Endodermal cell (in vitro differentiated cells): ENCODE measurements at places on chromosomes 7 and 10. TPM values are rescaled to one million over a fixed set of nuclear protein-coding genes. Genes with fewer than 3 reads are reported as not detected.

- no peak overlapping the region for H3K4me3 ChIP-seq
- H3K27me3 ChIP-seq, result no peaks in the 10 kb centered on the region
- peaks cover 52% of the 10 kb centered on the region for H3K36me3 ChIP-seq
- H3K4me1 ChIP-seq, result peaks cover 43% of the 10 kb centered on the region
- no peak overlapping the region for H3K27ac ChIP-seq
These were observed 10.2 kb downstream of the TCF7L2 start for GRCh38 chr10:112960151-112960681.

- peak overlapping the region; percentile 62 for H3K27ac ChIP-seq
- no peak overlapping the region for H3K4me3 ChIP-seq
- H3K36me3 ChIP-seq, result no peaks in the 10 kb centered on the region
These were observed 247.9 kb upstream of the PTN start for GRCh38 chr7:137591421-137591837.

- H3K27me3 ChIP-seq, result no peaks in the 10 kb centered on the region
- H3K4me3 ChIP-seq, result no peak overlapping the region
- H3K4me1 ChIP-seq, result no peaks in the 10 kb centered on the region
- H3K27ac ChIP-seq, result no peak overlapping the region
- peak; percentile 32 for DNase-seq
- no peaks in the 10 kb centered on the region for H3K36me3 ChIP-seq
These were observed 46.7 kb upstream of the ANTXRL start for GRCh38 chr10:46239993-46240683.

DNA sequence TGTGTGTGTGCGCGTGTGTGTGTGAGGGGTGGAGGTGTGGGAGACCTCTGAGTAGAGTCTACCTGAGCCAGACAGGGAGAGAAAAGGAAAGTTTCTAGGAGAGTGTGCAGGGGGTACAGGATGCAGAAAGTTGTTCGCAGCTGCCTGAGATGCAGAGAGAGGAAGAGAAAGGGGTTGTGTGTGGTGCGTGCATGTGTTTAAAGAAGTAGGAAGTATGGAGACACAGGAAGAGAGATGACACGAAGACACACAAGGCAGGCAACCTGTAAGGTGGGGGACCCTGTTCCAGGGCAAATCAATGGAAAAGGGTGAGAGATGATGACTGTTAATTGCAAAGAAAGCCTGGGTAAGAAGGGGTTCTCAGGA is 52.2 kb downstream of the C10orf105 start:
- no peaks in the 10 kb centered on the region for H3K4me1 ChIP-seq
- no peak overlapping the region for H3K4me3 ChIP-seq
- no peak for DNase-seq
- H3K36me3 ChIP-seq, result no peaks in the 10 kb centered on the region

- DNase-seq, result peak; percentile 48
- peaks cover 4% of the 10 kb centered on the region for H3K4me1 ChIP-seq
- H3K27ac ChIP-seq, result peak overlapping the region; percentile 34
- no peak overlapping the region for H3K4me3 ChIP-seq
- H3K27me3 ChIP-seq, result no peaks in the 10 kb centered on the region
- H3K36me3 ChIP-seq, result no peaks in the 10 kb centered on the region
These were observed 188.5 kb downstream of the TMEM178B start for GRCh38 chr7:141262101-141263090.

DNA sequence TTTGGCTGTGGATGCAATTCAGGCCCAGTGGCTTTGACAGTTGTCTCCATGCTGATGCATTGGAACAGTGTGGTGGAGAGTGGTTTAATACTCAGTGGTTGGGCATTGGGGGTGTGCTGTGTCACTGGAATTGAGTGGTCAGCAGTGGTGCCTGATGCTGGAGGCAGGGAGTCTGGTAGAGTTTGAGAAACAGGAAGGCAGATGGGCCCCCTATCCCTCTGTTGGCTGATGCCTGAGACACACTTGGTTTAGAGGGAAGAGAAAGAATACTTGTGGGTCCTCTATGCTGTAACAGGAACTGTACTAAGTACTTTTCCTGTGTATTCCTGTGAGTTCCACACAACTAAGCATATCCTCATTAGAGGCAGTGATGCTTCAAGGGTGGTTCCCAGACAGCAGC is 55.4 kb downstream of the EEPD1 start:
- H3K4me1 ChIP-seq, result peaks cover 8% of the 10 kb centered on the region
- no peak overlapping the region for H3K4me3 ChIP-seq
- no peaks in the 10 kb centered on the region for H3K27me3 ChIP-seq
- H3K27ac ChIP-seq, result no peak overlapping the region

GRCh38 chr10:2463316-2463715 is 604.0 kb upstream of the PFKP start:
- H3K36me3 ChIP-seq, result no peaks in the 10 kb centered on the region
- DNase-seq, result no peak
- H3K4me1 ChIP-seq, result no peaks in the 10 kb centered on the region
- H3K4me3 ChIP-seq, result no peak overlapping the region
- no peaks in the 10 kb centered on the region for H3K27me3 ChIP-seq

GRCh38 chr7:82760074-82760473 is 316.5 kb upstream of the CACNA2D1 start:
- H3K4me3 ChIP-seq, result peak overlapping the region; percentile 22
- H3K36me3 ChIP-seq, result no peaks in the 10 kb centered on the region
- H3K4me1 ChIP-seq, result no peaks in the 10 kb centered on the region
- H3K27ac ChIP-seq, result no peak overlapping the region

DNA sequence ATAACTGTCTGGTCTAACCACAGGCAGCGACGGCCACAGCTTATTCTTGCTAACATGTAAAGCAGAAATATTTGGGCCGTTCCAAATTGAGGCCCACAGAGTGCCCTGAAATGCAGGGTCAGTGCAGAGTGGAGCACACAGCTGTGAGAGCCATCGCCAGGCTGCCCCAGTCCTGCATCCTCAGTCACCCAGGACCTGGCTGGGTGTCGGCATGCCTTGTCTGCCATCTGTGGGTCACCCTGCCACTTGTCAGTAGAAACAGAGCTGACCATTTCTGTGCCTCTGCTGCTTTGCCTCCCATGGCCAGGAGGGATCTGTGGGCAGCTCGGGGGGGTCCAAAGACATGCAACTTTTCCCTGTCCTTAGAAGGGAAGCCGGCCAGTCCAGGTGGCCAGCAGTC is 57.3 kb upstream of the BTBD16 start:
- H3K4me1 ChIP-seq, result no peaks in the 10 kb centered on the region
- no peaks in the 10 kb centered on the region for H3K27me3 ChIP-seq
- DNase-seq, result peak; percentile 57
- H3K4me3 ChIP-seq, result no peak overlapping the region

DNA sequence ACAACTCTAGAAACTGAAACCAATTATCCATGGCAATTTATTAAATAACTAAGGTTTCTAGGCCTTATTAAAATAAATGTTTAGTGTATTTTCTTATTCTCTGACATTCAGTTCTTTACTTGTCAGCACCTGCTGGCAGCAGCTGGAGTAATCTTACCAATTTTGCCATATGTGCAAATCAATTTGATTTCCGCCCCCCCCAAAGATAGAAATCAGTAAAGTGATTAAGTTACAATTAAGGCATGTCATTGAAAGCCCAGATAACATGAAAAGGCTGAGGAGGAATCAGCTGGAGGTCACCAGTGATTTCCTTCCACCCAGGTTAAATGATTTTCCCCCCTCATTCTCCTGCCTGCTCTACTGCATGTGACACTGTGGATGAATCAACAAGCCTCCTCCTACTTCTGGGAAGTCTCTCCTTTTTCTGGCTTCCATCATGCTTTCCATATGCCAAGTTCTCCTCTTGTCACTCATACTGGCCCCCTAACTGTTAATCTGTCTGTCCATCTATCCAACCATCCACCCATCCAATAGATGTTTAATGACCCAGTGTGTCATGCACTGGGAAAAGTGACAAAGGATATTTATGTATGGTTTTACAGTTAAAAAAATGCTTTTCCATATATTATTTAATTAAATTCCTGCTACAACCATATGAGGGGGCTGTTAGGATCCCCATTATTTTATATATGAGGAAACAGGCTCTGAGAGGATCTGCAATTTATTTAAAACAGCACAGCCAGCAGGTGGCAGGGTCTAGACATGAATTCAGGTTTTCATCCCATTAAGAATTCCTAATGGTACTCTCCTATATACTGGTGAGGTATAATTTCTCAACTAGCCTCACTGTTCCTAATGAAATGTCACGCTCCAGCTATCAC is 116.5 kb downstream of the ATXN7L1 start:
- H3K27ac ChIP-seq, result no peak overlapping the region
- no peak overlapping the region for H3K4me3 ChIP-seq
- no peaks in the 10 kb centered on the region for H3K27me3 ChIP-seq
- H3K36me3 ChIP-seq, result no peaks in the 10 kb centered on the region
- H3K4me1 ChIP-seq, result peaks cover 5% of the 10 kb centered on the region

DNA sequence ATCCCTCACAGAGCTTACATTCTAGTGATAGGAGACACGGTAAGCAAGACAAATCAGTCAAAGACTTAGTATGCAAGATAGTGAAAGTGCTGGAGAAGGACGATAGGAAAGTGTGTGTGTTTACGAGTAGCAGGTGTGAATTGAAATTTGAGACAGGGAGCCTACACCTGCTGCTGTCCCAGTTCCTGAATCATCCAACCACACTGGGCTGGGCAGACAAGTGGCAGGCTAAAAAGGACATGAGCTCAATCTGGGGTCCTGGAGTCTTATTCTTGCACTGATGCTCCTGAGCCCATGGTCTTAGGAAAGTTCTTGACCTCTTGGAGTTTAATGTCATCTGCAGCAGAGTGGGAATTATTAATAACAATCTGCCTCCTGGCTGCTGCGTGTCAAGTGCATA is 16.2 kb downstream of the RBP3 start:
- H3K27ac ChIP-seq, result no peak overlapping the region
- no peak for DNase-seq
- no peaks in the 10 kb centered on the region for H3K36me3 ChIP-seq
- no peaks in the 10 kb centered on the region for H3K4me1 ChIP-seq
- H3K27me3 ChIP-seq, result no peaks in the 10 kb centered on the region
- no peak overlapping the region for H3K4me3 ChIP-seq

DNA sequence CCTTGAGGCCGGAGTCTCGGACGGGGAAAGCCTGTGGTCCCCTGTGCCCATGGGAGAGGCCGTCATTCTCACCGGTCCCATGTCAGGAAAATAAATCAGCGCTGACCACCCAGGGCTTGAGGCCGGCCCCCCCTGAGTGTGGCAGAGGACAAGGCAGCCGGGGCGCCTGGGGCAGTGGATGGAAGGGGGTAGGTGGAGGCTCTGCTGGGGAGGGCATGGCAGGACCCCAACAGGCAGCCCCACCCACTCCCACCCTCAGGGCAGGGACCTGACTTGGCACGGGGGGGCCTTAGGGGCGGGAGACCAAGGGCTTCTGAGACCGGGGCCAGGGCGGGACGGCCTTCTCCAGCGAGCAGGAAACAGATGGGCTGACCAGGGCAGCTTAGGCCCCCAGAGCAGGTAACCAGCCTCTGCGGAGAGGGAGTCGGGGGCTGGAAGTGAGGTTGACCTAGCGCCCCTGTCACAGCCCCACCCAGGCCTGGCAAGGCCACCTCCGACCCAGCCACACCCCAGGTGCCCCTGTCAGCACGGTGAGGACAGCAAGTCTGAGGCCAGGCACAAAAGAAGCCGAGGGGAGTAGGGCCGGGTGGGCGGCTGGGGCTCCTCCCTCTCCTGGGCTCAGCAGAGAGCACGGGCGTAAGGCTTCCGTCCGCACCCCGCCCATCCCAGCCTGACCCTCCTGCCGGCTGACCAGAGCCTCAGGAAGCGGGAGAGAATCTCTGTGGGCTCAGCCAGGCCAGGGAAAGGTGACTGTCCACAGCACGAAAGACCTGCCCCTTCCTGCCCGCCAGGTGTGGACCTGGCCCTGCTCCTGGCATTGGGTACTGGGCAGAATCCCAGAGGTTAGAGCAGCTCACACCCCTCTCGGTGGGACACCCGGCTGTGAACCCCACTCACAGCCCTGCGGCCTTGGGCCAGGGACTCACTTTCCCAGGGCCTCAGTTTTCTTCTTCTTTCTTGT is 87.4 kb downstream of the FOXL3 start:
- DNase-seq, result peak; percentile 51
- H3K4me3 ChIP-seq, result no peak overlapping the region
- H3K27ac ChIP-seq, result no peak overlapping the region
- H3K27me3 ChIP-seq, result no peaks in the 10 kb centered on the region

- no peaks in the 10 kb centered on the region for H3K36me3 ChIP-seq
- H3K4me3 ChIP-seq, result no peak overlapping the region
- no peaks in the 10 kb centered on the region for H3K27me3 ChIP-seq
- no peak overlapping the region for H3K27ac ChIP-seq
- peaks cover 3% of the 10 kb centered on the region for H3K4me1 ChIP-seq
These were observed 90.1 kb upstream of the NPSR1 start for GRCh38 chr7:34567906-34568305.

DNA sequence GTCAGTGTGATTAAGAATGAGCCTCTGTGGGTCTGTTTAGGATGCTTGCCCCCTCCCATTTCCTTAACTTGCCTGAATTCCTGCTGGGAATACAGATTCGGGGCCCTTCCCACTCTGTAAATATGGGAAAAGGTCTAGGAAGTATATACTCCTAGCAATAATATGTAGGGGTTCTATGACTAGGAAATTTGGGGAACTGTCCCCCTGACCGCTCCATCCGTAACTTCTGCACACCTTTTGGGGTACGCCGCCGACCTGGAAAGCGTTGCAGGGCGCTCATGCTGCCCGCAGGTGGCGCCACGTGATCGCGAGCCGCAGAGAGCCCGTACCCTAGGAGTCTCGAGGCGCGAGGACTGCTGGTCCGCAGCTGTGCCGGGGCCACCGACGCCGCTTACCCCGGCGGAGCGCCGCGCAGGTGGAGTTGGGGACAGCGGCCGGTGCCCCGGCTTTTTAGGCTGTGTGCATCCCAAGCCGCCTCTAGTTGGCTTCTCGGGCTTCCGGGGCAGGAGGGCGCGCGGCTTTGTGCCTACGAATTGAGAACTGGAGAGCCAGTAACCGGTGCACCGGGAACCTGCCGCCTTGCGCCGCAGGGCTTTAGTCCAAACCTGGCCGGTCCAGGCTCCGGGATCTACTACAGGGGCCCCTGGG is 656 bp upstream of the CNNM2 start:
- peak overlapping the region; percentile 94 for H3K27ac ChIP-seq
- H3K4me3 ChIP-seq, result peak overlapping the region; percentile 85
- no peaks in the 10 kb centered on the region for H3K4me1 ChIP-seq
- DNase-seq, result peak; percentile 93
- H3K27me3 ChIP-seq, result peaks cover 28% of the 10 kb centered on the region
- H3K36me3 ChIP-seq, result no peaks in the 10 kb centered on the region

GRCh38 chr10:6013413-6014192 is 36.3 kb upstream of the IL15RA start:
- peaks cover 8% of the 10 kb centered on the region for H3K4me1 ChIP-seq
- no peak for DNase-seq
- no peaks in the 10 kb centered on the region for H3K36me3 ChIP-seq
- no peak overlapping the region for H3K4me3 ChIP-seq
- no peak overlapping the region for H3K27ac ChIP-seq

GRCh38 chr10:17747883-17748550 is 4.0 kb upstream of the TMEM236 start:
- no peak overlapping the region for H3K27ac ChIP-seq
- H3K4me3 ChIP-seq, result no peak overlapping the region
- H3K36me3 ChIP-seq, result no peaks in the 10 kb centered on the region
- no peaks in the 10 kb centered on the region for H3K27me3 ChIP-seq

GRCh38 chr7:28407651-28408050 is 4.7 kb upstream of the CREB5 start:
- H3K4me3 ChIP-seq, result no peak overlapping the region
- no peak overlapping the region for H3K27ac ChIP-seq
- no peak for DNase-seq
- H3K4me1 ChIP-seq, result peaks cover 3% of the 10 kb centered on the region
- H3K27me3 ChIP-seq, result peaks cover 87% of the 10 kb centered on the region

- peak overlapping the region; percentile 71 for H3K27ac ChIP-seq
- H3K4me1 ChIP-seq, result peaks cover 35% of the 10 kb centered on the region
- H3K36me3 ChIP-seq, result no peaks in the 10 kb centered on the region
- H3K4me3 ChIP-seq, result peak overlapping the region; percentile 64
These were observed 10.3 kb upstream of the ANKRD1 start for GRCh38 chr10:90930971-90931871.

AOAH gene
- 0.59 and 0.70 TPM in 2 replicates for total RNA-seq

CRHR2 gene
- total RNA-seq, result not detected in 3 replicates

EBLN1 gene
- total RNA-seq, result not detected in 2 replicates

ZNF736 gene
- not detected in 2 replicates for total RNA-seq

DGKI gene
- 0.45 and 0.64 TPM in 2 replicates for total RNA-seq
